ENCODE measurements at places on chromosomes 1 and 21.

DNA sequence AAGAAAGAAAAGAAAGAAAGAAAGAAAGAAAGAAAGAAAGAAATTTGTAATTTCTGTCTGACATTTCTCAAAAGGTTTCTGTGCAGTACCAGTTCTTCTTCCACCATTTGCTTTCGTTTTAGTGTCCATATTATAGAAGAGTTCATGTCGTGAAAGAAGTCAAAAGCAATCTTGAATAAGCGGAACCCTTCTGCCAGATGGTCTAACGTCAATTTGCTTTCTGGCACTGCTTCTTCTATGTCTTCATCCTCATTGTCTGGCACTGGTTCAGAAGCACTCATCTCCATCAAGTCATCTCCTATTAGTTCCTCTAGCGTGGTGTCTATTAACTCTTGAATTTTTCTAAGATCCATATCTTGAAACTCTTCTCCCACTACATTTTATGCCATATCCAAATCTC is 170.0 kb upstream of the KCTD3 start:
- DNase-seq: no peak

- peak; percentile 33 for DNase-seq
Measured at GRCh38 chr21:26715878-26716506, 129.2 kb downstream of the ADAMTS1 start.

DNA sequence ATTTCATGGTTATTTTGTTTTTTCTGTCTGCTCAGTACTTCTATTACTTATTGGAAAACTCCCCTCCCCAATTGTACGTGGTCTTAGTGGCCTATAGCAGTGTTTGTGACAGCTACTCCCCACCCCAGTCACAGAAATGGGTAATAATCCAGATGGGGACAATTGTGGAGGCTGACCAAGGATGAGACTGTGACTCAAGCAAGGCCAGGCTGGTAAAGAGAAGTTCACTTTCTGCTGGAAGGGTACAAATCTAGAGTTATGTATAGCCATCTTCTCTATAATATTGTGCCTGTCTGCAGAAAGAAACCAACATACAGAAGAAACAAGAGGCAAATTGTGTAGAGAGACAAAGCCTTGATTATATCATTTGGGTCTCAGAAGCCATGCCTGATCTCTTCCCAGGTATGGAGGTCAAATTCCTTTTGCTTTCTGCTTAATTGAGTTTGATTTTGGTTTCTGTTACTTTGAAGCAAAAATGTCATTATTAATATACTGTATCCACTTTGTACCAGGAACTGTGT is 270.4 kb downstream of the HLX start:
- no peak for DNase-seq

- DNase-seq: no peak
Measured at GRCh38 chr1:218473522-218473921, 128.4 kb downstream of the TGFB2 start.

DNA sequence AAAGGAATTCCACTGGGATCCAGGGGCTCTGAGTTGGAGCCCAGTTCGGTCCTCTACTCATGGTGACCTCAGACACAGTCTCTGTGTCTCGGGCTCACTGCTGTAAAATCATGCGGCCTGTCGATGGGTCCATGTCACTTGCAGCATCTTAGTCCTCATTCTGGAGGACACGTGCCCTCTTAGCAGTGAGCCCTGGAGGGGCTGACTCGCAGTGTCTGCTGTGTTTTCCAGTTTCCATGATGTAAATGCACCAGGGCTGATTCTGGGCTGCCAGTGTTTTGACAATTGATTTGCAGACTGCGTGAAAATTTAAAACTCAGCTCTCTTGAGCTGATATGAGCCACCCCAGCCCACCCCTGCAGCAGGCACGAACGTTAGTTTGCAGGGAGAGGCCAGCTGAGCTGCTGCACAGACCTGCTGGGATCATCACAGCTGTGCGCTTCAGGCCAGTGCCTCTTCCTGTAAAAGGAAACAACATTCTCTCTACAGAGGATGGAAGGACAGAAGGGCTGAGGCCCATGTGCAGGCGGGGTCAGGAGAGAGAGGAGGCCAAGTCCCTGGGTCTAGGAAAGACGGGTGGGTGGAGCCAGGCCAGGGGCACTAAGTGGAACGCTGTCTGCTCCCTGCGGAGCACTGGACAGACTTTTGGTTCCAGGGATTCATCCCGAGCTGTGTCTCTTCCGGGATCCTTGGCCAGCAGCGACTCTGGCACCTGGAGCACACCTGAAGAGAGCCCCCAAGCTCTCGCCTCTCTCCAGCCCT is 42.6 kb downstream of the RSPH1 start:
- DNase-seq: no peak

GRCh38 chr1:67241200-67241746 is 66.4 kb upstream of the IL12RB2 start:
- DNase-seq: no peak

GRCh38 chr1:17717594-17718535 is 37.3 kb upstream of the ACTL8 start:
- no peak for DNase-seq

DNA sequence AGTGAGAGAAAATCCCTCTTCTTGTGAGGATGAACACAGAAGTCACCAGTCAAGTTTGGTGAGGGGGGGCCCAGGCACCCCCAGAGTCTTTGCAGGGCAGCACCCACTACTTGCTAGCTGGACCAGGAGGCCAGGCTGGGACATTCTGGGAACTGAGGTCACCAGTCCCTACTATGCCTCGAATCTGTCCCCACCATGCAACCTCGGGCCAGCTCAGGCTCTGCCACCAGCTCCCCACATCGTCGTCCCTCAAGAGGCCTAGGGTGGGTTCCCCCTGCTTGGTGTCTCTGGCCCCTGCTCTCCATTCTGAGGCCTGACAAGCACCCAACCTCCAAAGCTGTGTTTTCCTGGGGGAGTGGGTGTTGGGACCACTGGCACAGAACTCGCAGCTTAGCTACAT is 22.2 kb upstream of the ZNF678 start:
- no peak for DNase-seq

- no peak for DNase-seq
Measured at GRCh38 chr1:175434283-175434860, 241.8 kb upstream of the KIAA0040 start.

- DNase-seq: no peak
Measured at GRCh38 chr1:84712276-84712874, 22.1 kb upstream of the SSX2IP start.

GRCh38 chr1:39827201-39827600 is 38.5 kb upstream of the BMP8B start:
- no peak for DNase-seq

- no peak for DNase-seq
Measured at GRCh38 chr1:192892934-192893333, 84.1 kb downstream of the RGS2 start.

- no peak for DNase-seq
Measured at GRCh38 chr1:231879296-231879695, 252.7 kb downstream of the DISC1 start.

- DNase-seq: peak; percentile 85
Measured at GRCh38 chr1:1619917-1620361, 4.6 kb downstream of the MIB2 start.

GRCh38 chr1:204411451-204412204 is at the start of gene PPP1R15B:
TSS of gene PPP1R15B (minus strand) at chr1:204411817. CDS start at chr1:204411411, 406 bp downstream.
- peak; percentile 98 for DNase-seq

- DNase-seq: no peak
Measured at GRCh38 chr1:215421744-215422143, 145.4 kb upstream of the KCTD3 start.

GRCh38 chr21:46431448-46431847 is 27.2 kb upstream of the DIP2A start:
- DNase-seq: peak; percentile 21

DNA sequence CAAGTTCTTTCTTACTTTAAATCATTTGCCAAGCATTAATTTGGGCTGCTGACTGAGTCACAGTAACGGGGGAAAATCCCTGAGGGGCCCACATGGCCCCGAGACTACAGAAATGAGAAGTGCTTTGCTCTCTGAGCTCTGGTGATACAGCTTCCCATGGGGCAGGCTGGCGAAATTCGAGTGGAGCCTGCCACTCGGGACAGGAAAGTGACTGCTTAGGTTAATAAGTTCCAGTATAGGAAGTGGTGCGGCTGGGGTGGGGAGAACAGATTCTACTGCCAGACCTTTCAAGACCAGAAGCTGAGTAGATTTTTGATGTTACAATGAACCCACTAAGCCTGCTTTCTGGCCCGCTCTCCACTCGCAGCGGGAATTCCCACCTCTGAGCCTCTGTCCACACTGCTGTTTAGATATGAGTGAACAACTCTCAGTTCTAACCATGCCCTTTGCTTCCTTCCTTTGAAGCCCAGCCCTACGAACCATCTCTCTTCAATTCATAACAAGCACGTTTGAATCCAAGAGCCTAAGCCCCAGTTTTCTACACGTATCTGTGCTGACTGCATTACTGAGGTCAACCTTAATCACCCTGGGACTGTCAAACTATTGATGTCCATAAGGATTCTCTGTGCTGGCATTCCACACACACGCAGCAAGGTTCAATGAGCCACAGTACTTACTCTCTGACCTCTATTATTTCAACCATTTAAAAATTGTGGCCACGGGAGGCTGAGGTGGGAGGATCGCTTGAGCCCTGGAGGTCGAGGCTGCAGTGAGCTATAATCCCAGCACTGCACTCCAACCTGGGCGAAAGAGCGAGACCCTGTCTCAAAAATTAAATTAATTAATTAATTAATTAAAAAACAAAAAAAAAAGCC is 9.6 kb downstream of the ZBTB17 start:
- no peak for DNase-seq

- DNase-seq: no peak
Measured at GRCh38 chr21:34189506-34189905, 116.1 kb downstream of the MRPS6 start.

- peak; percentile 57 for DNase-seq
Measured at GRCh38 chr1:44239331-44239960, 26.2 kb downstream of the DMAP1 start.

DNA sequence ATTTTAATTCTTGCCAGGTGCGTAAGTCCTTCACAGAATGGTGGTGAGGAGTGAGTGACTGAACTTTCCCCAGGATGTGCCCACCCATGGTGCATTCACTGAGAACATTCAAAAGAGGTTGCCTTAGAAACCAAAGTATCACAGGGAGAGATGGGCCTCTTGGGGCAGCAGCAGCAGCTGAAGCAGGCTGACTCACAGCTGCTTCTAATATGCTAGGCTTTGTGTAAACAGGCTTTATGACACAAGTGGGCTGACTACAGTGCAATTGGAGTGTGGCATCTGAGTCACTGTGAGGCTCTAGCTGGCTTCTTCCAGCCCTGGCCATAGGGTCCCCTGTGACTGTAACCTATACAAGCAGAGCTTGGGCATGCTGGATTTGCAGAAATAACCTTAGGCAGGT is 12.6 kb downstream of the PIGP start:
- peak; percentile 45 for DNase-seq

DNA sequence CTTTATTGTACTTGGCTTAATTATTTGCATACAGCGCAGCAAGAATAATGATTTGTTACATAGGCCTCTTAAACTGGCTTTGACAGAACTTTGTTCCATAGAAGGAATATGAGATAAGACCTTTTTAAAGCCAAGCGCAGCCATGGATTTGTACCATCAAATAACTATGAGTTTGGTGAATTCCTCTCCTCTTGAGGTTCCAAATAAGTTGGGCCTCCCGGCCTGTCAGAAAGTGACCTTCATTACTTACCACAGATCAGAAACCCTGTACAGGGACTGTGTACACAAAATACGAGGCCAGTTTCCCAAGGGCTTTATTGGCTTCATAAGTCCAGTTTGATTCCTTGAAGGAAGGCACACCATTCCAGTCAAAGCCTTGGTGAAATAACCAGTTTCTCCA is 21.8 kb upstream of the HSD3B1 start:
- DNase-seq: no peak

DNA sequence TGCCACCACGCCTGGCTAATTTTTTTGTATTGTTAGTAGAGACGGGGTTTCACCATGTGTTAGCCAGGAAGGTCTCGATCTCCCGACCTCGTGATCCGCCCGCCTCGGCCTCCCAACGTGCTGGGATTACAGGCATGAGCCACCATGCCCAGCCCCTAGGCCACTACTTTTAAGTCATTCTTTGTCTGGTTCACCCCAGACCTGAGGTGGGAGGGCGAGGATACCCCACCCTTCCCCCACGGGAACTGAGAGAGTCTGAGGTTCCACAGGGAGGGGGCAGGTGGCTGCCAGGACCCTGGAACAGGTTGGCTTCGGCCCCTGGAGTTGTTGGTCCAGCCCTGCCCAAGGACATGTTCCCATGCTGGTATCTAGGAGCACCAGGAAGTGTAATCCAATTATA is 7.7 kb upstream of the SDC3 start:
- no peak for DNase-seq

GRCh38 chr1:225413708-225414375 is 14.0 kb downstream of the LBR start:
- DNase-seq: no peak

DNA sequence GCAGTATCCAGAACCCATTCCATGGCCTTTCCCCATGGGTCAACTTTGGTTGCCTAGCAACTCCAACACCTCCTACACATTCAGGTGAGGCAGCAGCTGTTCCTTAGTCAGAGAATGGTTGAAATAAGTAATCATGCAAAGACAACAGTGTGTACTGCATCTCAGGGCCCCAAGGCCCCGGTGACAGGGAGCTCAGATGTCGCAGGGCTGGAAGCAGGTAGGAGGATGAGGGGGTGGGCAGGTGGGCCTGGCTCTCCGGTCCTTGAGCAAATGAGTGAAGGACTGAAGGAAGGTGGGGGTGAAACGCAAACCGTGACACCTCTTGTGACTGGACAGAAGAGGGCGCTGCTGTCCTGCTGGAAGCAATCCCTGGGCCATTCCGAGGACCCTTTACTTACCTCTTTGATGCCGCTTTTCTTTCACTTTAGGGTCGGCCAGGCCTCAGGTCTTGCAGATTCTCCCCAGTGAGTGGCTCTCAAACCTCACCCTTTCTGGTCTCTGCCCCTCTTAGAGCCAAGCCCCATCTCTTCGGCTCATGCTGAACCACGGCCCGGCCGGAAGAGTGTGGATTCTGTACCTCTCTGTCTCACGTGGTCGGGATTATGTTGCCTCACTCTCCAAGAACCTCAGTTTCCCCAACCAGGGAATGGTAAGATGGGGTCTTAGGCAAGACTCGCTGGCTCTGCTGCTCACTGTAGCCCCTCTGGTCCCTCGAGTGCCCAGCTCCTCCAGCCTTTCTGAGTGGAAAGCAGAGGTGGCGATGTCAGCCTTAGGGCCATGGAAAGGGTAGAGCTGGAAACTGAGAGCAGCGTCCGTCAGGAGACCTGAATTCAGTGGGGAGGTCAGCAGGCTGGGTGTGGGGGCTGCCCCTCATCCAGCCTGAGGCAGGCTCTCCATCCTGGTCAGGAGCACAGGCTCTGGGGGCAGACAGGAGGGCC is 5.6 kb upstream of the KCNA10 start:
- DNase-seq: no peak

DNA sequence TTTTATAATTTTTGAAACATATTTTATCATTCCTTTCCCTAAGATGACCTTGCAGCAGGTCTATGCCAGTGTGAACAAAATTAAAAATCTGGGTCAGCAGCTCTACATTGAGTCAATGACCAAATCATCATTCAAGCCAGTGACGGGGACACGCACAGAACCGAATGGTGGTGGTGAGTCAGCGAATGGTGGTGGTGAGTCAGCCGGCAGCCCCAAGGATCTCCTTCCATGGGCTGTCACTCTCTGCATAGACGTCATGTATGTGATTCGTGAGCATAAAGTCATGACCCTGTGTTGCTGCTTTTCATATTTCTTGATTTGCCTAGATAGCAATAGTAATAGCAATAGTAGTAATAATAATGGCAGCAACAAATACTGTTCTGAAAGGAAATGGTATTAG is 26.3 kb downstream of the PER3 start:
- no peak for DNase-seq
